ENCODE measurements at places on chromosomes 5 and 9. TPM values are rescaled to one million over a fixed set of nuclear protein-coding genes. Genes with fewer than 3 reads are reported as not detected.

PAX5 gene
- total RNA-seq, result 141 TPM

GRCh38 chr9:16458696-16459420 lies 411.6 kb downstream of the BNC2 start:
- DNase-seq, result no peak

- no peak for DNase-seq
Observed at GRCh38 chr5:179610109-179610902, 13.2 kb downstream of the HNRNPH1 start.

CCDC152 gene
- not detected for total RNA-seq

- DNase-seq, result no peak
Observed at GRCh38 chr5:166430491-166431319, 1860.7 kb upstream of the WWC1 start.

NTNG2 gene
- total RNA-seq, result 3.2 TPM

DNA sequence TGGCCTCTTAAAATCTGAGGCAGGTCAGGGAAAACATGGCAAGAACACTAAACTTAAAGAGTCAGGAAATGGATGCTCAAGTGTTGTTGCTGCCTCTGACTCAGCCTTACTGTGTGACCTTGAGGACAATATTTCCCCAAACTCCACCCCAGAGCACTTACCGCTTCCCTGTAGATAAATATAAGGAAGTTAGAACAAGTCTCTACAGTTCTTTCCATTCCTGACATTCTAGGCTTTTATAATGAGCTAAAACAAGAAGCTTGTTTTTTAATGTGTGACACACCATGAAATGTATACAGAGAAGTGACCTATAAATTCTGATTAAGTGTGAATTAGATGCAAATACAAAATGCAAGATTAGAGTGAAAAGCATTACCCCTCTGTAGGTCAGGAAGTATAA lies 129.3 kb downstream of the GRIA1 start:
- no peak for DNase-seq

DNA sequence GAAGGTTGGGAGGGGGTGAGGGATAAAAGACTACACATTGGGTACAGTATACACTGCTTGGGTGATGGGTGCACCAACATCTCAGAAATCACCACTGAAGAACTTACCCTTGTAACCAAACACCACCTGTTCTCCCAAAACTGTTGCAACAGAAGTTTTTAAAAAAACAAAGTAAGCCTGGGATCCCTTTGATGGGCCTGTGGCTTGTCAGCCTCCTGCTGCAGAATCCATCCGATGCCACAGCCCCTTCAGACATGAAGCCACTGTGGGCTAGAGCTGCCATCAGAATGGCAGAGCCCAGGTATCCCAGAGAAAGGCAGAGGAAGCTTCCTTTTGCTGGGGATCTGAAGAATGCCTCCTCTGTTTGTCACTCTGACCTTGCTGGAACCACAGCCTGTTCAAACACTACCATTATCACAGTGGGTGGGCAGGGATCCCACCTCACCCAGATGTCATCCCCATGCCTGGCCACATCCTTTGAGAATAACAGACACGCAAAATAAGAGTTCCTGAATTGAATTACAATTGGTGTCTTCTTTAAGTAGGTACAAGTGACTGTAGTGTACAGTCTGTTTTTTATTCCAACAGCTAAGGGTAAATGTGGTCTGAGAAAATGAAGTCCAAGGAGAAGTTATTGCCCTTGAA lies 78.1 kb upstream of the DIRAS2 start:
- no peak for DNase-seq

GRCh38 chr5:77210091-77210963 lies at the start of gene PDE8B:
TSS of gene PDE8B (plus strand) at chr5:77210680. CDS start at chr5:77210926, 246 bp downstream.
- DNase-seq, result no peak

DNA sequence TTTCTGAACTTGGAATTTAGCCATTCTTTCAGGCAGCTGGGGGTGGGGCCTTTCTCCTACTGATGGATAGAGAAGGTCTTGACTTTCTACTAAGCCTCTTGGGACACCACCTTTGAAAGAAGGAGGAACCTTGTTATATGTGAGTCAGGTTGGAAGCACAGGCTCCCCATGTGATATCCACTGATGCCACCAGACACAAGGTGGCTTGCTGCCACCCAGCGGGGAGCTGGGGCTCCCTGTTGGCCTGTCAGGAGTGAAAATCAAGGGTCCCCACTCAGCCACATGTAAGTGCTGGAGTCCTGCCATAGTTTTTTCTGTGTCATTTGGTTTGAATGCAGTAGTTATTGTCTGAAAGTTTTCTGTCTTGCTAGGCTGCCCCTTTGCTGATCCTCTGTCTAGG lies 252.4 kb upstream of the NFIL3 start:
- no peak for DNase-seq

GRCh38 chr9:2465921-2466460 lies 155.6 kb upstream of the VLDLR start:
- no peak for DNase-seq

DNA sequence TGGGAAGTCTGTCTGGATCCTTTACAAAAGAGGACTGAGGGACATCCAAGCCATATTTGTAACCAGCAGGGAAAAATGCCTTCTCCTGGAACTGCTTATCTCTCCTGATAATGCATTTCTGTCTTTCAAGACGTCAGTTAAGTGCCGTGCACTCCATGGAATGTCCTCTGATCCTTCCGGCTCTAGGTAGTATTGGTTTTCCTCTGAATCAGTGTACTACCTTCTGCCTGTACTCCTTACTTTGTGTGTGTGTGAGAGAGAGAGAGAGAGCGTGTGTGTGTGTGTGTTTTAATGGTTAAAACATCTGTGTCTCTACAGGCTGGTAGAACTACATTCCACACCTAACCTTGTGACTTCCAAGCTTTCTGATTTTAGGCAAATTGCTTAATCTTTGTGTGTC lies 89.9 kb downstream of the PIP5K1B start:
- no peak for DNase-seq

GRCh38 chr5:154403234-154403633 lies 42.6 kb upstream of the SAP30L start:
- no peak for DNase-seq

TMEM171 gene
- total RNA-seq, result not detected

GRCh38 chr5:174271316-174271715 lies 225.8 kb downstream of the NSG2 start:
- DNase-seq, result no peak

FAXDC2 gene
- 0.28 TPM for total RNA-seq

ORM1 gene
- total RNA-seq, result not detected

DNA sequence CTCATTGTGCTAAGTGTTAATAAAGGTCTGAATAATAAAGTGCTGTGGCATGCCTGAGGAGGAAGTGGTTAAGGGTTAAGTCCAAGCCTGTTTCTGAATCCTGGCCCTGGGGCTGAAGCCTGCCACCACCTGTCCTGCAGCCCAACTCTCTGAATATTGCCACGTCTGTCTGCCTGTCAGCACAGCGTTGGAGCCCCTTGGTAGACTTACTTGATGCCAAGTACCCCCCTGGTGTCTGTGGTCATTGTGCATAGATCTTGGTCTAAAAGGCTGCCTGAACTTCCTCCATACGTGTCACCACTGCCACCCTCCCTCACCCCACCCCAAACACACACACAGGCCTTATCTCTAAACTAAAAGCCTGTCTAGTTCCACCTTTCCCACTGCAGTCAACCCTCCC lies 35.4 kb upstream of the SLC2A8 start:
- DNase-seq, result no peak

DNA sequence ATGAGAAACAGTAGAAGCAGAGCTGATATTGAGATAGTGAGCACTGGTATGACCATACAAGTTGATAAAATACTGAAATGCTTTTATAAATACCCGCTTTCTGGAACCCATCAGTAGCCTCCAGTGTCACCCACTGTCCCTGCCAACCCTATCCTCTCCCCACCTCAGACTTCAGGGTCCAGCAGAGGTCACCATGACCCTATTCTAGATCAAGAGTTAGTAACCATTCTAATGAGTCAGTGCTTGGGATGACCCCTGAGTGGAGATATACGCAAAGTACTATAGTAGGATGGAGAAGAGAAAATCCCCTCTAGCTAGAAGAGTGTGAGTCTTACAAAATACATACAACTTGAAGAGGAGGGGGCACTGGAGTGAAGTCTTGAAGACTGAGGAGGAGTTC lies 297.9 kb upstream of the BRINP1 start:
- DNase-seq, result peak; percentile 1

- no peak for DNase-seq
Observed at GRCh38 chr5:156200938-156201787, 125.8 kb upstream of the SGCD start.

ABL1 gene
- total RNA-seq, result 28.3 TPM
